Omental fat pad (tissue), 4 donors: ENCODE measurements at places on chromosomes 2 and 18. TPM values are rescaled to one million over a fixed set of nuclear protein-coding genes. Genes with fewer than 3 reads are reported as not detected.

DNA sequence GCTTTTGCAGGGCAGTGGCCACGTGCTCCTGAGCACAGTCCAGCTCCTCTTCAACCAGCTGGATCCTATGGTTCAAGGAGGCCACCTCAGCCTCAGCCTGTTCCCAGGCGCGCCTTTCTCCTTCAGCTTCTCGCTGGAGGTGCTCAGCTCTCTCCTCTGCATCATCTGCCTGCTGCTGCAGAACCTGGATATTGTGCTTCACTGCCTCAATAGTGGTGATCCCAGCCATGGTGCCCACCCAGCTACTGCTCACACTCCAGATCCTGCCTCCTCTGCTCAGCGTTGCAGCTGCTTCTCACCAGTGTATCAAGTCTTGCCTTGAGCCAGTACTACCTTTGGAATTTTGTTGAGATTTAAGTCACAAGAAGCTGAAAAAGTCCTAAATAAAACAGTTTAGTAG lies 67.9 kb downstream of the ASXL2 start:
- DNase-seq, result no peak

- no peak for DNase-seq
These were observed 111.4 kb downstream of the NBAS start for GRCh38 chr2:15449556-15450236.

GRCh38 chr2:86783615-86784339 lies 6.9 kb downstream of the CD8A start:
- DNase-seq, result no peak

GRCh38 chr2:168475636-168476035 lies 19.6 kb downstream of the CERS6 start:
- DNase-seq, result no peak

- DNase-seq, result no peak
These were observed 148.6 kb downstream of the B3GNT2 start for GRCh38 chr2:62344472-62344871.

- no peak for DNase-seq
These were observed 24.6 kb downstream of the ITGB6 start for GRCh38 chr2:160175169-160176134.

GRCh38 chr18:45562567-45563479 lies 52.5 kb upstream of the SLC14A2 start:
- no peak for DNase-seq

- DNase-seq, result no peak
These were observed 41.1 kb downstream of the CDK15 start for GRCh38 chr2:201847481-201847880.

DNA sequence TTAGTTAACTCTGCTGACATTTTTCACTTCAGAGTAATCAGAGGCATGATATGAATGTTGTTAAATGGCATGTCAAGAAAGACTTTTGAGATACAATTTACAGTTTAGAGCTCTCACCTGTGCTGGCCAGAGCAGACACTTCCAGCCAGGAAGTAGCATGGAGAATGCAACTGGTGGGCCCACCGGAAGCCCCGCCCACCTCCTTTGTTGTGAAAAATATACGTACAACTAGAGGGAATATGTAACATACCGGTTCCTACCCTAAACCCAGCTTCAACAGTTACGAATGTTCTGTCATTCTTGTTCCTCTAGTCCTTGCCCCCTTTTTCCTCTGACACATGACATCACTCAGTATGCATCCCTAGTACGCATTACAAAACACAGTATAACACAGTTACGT lies 70.2 kb upstream of the ITM2C start:
- DNase-seq, result no peak

- DNase-seq, result no peak
These were observed 87.1 kb upstream of the EPAS1 start for GRCh38 chr2:46210063-46210462.

DNA sequence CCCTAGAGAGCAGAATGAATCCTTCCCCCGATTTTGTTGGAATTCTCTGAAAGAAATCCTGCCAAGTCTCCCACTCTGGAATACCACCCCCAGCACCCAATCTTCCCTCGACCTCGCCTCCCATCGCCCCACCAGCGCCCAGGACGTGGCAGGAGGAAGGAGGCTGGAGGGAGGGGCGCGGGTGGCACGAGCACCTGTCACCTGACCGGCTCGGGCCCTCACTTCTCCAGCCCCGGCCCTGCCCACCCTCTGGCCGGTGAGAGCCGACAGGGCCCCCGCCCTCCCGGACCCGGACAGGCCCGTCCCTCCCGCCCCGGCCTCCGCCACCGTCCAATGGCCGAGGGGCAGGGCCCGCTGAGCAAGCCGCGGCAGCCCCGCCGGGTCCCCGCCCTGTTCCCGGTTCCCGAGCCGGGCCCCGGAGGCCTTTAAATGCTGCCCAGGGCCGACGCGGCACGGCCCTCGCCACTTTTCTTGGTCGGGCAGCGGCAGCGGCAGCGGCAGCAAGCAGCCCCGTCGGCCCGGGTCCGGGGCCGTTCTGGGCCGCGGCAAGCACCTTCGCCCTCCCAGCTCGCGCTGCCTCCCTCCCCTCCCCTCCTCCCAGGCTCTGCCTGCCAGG lies at the start of gene LGALSL:
LGALSL (plus strand) TSS at position 393 of the 616 bp plus-strand sequence. CDS start 384 bp downstream, outside the sequence.
- peak; percentile 28 for DNase-seq

GRCh38 chr2:197705912-197706838 lies 1.0 kb downstream of the MARS2 start:
- peak; percentile 22 for DNase-seq

DNA sequence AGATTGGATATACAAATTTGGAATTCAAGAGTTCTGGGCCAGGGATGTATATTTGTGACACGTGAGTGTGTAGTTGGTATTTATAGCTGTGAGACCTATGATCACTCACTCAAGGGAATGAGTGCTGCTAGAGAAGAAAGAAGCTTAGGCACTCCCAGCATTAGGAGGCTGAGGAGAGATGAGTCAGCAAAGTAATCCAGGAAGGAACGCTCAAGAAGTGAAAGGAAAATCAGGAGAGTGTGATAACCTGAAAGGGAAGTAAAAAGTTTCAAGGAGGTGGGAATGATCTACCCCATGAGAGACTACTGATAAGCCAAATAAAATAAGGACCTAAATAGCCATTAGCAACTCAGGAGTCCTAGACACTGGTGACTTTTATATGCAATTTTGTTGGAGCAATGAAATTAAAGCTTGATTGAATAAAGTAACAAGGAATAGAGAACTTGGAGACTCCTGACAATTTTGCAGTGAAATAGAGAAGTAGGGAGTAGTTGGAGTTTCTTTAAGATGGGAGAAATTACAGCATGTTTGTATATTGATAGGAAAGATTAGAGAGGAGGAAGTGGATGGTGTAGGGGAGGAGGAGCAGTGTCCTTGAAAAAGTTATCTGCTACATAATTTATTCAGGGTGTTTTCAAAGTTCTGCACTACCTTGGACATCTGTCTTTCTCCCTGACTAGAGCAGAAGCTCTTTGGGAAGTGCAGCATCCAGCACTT lies 89.9 kb downstream of the UBE2E3 start:
- DNase-seq, result no peak

DNA sequence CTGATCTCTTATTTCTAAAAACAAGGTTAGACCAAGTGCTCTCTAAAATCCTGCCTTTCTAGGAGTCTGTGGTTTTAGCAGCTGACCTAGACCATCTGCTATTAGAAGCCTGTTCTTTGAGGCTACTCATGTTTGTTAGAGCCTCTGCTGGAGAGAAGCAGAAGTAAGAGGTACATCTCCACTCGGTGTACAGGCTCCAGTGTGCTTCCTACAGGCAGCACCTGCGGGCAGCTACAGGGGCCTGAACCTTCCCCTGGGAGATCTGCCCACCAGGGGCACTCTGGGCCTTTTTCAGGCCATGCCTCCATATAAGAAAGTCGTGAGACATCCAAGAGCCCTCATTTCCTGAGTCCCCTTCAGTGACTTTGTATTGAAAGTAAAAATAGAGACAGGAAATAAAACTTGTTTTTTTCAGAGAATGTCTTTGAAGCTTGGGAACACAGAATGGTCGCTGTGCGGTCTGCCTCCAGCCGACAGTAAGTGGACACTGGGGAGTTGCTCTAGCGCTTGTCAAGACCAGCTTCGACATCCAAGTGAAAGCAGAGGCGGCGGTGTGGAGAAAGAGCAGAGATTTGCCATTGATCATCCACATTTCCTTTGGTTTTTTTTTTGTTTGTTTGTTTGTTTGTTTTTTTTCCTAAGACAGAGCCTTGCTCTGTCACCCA lies 31.7 kb downstream of the ONECUT2 start:
- no peak for DNase-seq

DNA sequence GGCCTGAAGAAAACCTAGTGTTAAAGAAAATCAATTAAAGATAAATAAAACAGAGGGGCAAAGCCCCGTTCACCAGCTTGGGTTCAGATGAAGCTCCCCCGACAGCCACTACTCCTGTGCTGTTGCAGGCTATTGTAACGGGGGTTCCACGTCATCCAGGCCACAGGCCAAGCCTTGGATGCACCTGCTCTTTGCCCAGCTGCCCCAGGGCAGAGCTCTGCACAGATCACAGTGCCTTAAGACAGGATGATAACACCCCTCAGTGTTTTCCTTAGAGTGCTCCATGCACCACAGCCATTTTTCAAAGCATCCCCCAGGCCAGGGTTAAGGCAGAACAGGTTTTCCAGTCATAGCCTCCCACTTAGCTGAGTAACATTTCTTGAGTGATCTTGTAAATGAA lies 32.0 kb downstream of the FASTKD2 start:
- no peak for DNase-seq

GREB1 gene
- 12.4 TPM for total RNA-seq

CIB4 gene
- not detected for total RNA-seq

DSC1 gene
- total RNA-seq, result not detected

ERICH2 gene
- not detected for total RNA-seq

CDH19 gene
- total RNA-seq, result 2.5 TPM

INPP5D gene
- total RNA-seq, result 30.5 TPM

BOLL gene
- total RNA-seq, result not detected

ABCA12 gene
- not detected for total RNA-seq

PPP1R1C gene
- total RNA-seq, result not detected

MYO1B gene
- 37.7 TPM for total RNA-seq

TIA1 gene
- total RNA-seq, result 38.1 TPM

HOXD1 gene
- 0.36 TPM for total RNA-seq

NLRC4 gene
- 8.7 TPM for total RNA-seq
